NCI-H1930 (cell line): ENCODE measurements at places on chromosomes 3 and 15.

- no peak for DNase-seq
Observed at GRCh38 chr3:171250444-171250843, 209.8 kb downstream of the TNIK start.

DNA sequence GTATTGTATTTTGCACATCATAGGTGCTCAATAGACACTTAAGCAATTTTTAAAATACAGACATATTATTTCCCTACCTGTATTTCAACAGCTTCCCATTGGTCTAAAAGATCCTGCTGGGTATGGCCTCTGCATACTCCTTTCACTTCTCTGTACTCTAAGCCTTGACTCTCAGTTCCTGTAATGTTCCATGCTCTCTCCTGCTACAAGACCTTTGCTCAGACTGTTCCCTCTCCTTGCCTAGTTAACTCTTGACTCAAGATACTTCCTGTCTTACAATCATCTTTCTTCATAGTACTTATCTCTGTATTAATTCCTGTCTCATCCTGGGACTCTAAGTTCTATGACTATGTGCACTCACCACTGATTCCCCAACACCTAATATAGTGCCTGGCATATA is 1.7 kb downstream of the SCN11A start:
- DNase-seq, result no peak

- no peak for DNase-seq
Observed at GRCh38 chr3:46442576-46443530, 21.9 kb downstream of the LTF start.

DNA sequence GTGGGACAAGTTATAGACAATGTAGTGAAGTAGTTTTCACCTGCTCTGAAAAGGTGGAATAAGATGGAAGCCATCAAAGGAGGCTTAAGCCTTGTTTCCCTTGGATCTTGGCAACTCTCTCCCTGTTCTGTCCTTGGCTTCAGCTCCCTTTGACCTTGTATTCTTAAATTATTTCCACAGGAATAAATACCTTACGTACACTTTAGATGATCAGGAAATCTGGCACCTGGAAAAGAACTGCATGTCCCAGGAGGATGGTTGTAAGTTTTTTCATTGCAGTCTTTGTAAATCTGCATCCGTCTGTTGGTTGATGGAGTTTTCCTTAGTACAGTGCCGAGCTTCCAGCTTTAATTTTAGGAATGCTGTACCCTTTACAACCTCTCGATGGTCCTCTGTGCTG is 11.8 kb downstream of the ST6GAL1 start:
- no peak for DNase-seq

GRCh38 chr3:189363590-189364255 is 192.0 kb downstream of the TPRG1 start:
- DNase-seq, result no peak

GRCh38 chr15:78399091-78399490 is 38.9 kb upstream of the IREB2 start:
- DNase-seq, result no peak
